PC-9 (cell line): ENCODE measurements at places on chromosomes 5 and 9.

DNA sequence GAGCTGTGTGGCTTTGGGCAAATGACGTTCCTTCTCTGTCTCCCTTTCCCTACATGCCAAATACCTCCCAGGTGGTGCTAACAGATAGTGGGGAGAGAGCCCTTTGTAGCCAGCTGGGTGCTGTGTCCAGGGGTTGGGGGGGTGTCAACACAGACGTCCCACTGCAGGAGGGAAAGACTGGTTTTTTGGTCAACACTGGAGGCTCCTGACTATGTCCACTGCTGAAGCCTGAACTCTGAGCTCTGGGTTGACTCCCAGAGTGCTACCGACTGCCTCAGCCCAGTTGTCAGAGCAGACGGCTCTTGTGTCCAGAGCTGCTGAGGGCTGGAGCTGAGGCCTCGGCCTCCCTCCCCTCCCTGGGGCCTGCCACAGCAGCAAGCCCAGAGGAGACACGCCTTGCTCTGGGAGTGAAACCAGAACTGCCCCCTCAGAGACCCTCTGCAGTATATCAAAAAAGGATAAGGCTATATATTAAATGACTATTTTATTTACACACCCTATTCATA, 14.8 kb upstream of the SLC25A51 start:
- DNase-seq, result no peak

DNA sequence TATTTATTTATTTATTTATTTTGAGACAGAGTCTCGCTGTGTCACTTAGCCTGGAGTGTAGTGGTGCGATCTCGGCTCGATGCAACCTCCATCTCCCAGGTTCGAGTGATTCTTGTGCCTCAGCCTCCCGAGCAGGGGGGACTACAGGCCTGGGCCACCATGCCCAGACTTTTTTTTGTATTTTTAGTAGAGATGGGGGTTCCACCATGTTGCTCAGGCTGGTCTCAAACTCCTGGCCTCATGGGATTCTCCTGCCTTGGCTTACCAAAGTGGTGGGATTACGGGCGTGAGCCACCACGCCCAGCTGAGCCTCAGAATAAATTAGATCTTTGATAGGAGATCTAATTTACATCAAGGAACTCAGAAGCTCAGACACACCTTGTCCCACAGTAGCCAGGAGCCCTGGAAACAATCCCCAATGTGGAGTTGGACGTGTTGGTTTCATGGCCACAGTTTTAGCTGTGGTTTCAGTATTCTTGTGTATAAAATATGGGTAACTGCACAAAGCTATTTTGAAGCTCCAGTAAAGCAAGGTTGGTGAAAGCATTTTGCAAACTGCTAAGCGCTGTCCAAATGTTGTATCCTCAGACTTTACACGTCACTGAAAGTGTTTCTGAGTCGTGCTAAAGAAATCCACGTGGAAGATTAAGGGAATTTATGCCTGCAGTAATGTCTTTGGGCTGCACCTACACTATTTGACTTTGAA, 3.0 kb upstream of the HNRNPAB start:
- DNase-seq, result no peak

GRCh38 chr5:54281960-54282692, 28.2 kb downstream of the ARL15 start:
- DNase-seq, result no peak

DNA sequence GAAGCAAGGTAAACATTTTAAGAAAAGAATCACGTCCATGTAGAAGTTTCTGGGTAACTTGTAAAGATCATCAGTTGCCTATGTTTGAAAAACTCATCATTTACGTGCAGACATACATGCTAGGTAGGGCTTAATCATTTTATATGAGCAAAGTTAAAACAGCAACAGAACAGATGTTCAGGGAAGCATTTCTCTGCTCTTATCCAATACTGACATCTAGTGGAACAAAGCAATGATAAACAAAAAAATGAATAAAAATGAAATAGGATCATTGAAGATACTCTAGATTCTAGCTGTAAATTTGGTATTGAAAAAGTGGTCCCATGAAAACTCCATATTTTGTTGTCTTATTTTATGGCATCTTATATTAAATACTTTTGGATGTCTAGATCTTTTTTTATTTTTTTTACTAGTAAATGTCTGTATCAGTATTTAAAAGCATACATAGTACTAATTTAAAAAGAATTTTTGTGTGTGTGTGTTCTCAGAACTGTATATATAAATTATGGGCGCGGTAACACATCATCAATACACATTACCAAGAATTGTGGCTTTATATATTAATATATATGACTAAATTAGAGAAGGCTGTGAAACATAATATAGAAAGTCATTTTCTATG, 1050.2 kb downstream of the CDH12 start:
- DNase-seq, result no peak

GRCh38 chr9:98550206-98550820, 158.4 kb downstream of the GABBR2 start:
- DNase-seq, result no peak

DNA sequence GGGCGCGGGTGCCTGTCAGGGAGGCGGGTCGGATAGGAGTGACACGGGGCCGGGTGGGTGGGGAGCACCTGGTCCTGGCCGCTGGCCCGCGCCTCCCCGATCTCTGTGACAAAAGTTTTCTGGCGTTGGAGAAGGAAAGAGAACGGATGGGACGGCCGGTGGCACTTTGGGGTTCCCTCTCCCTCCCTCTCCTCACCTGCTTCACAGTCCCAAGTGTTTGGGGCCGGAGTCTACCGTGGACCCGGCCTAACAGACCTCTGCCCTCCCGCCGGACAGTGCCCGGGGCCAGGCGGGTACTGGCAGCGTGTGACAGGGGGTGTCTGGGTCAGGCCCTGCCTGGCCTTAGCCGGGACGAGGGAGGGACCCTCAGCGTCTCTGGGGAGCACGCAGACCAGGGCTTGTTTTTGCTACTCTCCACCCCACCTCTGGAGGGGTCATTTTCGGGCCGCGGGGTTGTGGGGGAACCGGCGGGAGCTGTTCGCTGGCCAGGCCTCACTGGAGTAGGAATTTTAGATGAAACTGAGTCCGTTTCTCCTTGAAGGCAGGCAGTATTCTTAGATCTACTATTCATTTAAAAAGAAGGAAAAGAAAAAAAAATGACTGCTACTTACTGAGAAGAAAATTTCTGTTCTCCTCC, 1.7 kb downstream of the PRDM6 start:
- no peak for DNase-seq

DNA sequence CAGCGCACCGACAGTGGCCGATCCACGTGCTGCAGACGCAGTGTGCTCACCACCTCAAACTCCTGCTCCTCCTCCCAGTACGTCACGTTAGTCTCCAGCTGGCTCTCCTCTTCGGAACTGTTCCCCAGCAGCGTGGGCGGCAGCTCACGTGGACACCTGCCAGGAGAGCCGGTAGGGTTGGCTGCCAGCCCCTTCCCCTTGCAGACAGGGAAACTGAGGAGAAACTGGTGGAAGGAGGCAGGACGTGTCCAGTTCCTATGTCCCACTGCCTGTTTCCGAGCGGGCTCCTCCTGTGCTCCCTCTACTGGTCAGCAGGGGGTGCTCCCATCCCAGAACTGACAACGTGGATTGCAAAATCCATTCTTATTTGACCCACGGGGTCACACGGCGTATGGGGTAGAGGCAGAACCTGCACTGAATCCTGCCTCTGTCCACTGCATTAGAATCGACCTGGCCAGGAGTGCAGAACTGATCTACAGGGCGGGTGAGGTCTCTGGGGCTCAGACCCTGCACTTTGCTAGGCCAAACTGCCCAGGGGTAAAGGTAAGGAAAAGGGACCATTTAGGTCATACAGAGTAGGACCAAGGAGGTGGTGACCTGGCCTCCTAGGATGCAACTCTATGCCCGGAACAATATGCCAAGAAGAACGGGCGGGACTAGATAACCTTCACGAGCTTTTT, 25.7 kb downstream of the PDGFRB start:
- peak; percentile 72 for DNase-seq

- no peak for DNase-seq
Observed at GRCh38 chr5:146426853-146427618, 20.1 kb upstream of the TCERG1 start.

- no peak for DNase-seq
Observed at GRCh38 chr9:68685213-68685612, 19.8 kb upstream of the PIP5K1B start.

DNA sequence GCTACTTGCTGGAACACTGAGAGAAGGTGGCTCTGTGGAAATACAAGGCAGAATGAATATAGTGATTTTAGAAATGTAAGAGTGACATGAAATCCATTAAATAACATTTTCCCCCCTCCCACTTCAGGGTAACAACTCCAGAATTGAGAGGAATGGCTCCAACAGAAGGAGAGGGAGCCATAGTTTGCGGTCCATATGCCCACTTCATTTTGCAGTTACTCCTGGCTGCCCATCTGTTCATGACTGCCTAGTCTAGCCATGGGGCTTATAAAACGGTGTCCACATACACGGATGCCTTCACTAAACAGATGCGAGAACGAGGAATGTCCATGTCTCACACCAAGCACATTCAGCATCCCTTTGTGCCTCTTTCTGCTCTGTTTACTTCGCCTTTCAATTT, 186.7 kb downstream of the TMEM38B start:
- no peak for DNase-seq

- peak; percentile 40 for DNase-seq
Observed at GRCh38 chr5:149338364-149338763, 6.9 kb upstream of the GRPEL2 start.

DNA sequence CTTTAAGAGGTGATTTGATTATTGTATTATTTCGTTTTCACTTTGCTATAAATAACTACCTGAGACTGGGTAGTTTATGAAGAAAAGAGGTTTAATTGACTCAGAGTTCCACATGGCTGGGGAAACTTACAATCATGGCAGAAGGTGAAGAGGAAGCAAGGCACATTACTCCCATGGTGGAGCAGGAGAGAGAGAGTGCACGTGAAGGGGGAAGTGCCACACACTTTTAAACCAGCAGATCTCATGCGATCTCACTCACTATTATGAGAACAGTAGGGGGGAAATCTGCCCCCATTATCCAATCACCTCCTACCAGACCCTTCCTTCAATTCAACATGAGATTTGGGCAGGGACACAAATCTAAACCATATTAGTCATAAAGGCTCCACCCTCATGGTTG, 36.1 kb upstream of the NDFIP1 start:
- DNase-seq, result no peak

DNA sequence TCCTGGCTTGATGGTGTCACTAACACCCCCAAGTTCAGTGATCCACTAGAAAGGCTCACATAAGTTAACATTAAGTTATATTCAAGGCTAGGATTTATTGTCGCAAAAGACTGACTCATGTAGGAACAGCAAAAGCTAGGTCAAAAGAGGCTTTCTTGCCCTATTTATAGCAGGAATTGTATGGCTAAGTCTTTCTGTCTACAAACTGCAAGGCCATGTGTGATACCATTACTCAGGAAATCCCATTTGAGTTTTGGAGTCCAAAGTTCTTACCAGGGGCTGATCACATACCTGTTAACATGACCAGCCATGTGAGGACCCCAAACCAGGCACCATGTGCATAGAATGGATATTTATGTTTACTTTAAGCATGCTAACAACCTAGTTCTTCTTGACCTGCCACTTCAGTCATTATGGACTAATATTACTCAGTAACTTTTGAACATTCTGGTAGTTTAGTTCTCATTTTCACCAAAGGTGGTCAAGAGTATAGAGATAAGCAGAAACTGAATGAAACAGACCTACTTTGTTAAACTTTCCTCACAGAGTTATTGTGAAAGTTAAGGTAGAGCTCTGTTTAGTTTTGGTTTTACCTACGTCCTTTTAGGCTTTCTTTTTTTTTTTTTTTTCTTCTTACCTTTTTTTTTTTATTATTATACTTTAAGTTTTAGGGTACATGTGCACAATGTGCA, 281.1 kb downstream of the FER start:
- DNase-seq, result no peak

DNA sequence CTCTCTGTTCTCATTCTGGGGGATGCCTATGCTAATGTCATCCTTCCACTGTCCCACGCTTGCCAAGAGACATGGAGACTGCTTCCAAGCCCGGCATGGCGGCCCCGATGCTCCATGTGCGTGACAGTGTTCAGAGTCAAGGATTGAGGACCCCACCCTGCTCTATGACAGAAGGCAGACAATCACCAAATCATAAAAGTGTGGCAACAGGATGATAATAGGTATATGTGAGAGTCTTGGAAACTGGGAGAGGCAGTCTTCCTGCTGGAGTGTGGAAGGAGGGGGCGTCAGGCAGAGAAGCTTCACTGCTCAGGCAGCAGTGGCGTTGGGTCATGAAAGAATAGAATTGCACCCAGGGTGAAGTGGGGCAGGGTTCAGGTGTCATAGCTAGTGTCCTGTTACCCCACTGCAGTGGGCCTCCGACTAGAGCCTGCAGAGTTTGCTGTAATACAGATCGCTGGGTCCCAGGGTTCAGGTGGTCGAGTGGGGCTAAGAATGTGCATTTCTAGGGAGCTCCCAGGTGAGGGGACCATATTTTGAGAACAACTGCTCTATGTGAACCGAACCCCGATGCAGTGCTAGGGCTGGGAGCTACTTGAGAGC, 12.5 kb upstream of the GADD45G start:
- no peak for DNase-seq

DNA sequence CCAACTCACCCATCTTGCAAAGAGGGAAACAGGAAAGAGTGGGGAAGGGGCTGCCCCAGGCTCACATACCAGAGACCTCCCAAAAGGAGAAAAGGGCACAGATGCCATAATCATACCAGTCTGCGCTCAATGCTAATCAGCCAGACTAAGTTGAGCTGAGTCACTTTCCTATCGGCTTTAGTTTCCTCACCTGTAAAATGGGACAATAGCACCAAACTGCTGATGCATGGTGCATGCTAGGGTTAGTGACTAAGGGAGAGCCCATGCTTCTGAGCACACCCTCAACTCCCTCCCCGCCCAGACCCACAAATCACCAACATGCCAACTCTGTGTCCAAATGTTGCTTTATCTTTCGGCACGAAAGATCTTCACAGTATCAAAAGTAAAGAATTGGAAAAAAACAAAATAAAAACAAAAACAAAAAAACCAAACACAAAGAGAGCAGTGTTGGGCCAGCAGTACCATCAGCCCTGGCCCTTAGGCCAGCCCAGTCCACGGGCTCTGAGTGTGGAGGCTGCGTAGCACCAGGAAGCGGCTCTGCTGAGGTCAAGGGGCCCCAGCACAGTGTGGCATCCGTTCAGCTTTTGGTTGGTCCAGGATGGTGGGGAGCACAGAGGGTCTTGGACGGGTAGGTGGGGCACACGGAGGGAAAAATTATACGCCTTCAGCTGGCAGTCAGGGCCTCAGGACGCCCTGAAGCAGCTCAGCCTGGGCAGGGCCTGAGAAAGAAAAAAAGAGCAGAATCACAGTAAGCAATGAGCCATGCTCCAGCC, 2.9 kb upstream of the DDX41 start:
- DNase-seq, result no peak

GRCh38 chr9:133406480-133407307, 11.1 kb downstream of the REXO4 start:
- peak; percentile 37 for DNase-seq
